ENCODE measurements at places on chromosomes 5 and 9. TPM values are rescaled to one million over a fixed set of nuclear protein-coding genes. Genes with fewer than 3 reads are reported as not detected.

Gene CDH6
- 29.5 TPM for total RNA-seq

Gene LAMC3
- 0.35 TPM for total RNA-seq

- peak; percentile 15 for ATAC-seq
Observed at GRCh38 chr9:92598382-92598781, 62.6 kb upstream of the ECM2 start.

Gene TERT
- not detected for total RNA-seq

Gene ORM2
- total RNA-seq: not detected

Measured in motor neuron (in vitro differentiated cells).